ENCODE measurements at places on chromosomes 12 and 14. TPM values are rescaled to one million over a fixed set of nuclear protein-coding genes. Genes with fewer than 3 reads are reported as not detected.

KLHDC1 gene
- polyA plus RNA-seq, result 5.5 TPM

CLEC1B gene
- polyA plus RNA-seq, result not detected

SERPINA5 gene
- not detected for polyA plus RNA-seq

POLE2 gene
- 0.90 TPM for polyA plus RNA-seq

- no peaks in the 10 kb centered on the region for H3K27me3 ChIP-seq
- H3K4me1 ChIP-seq, result no peaks in the 10 kb centered on the region
- H3K36me3 ChIP-seq, result peaks cover 7% of the 10 kb centered on the region
- H3K27ac ChIP-seq, result no peak overlapping the region
Measured at GRCh38 chr14:69241577-69241976, 18.4 kb upstream of the GALNT16 start.

GRCh38 chr12:67202678-67203012 lies 66.5 kb upstream of the CAND1 start:
- H3K4me3 ChIP-seq, result no peak overlapping the region
- no peaks in the 10 kb centered on the region for H3K27me3 ChIP-seq
- no peaks in the 10 kb centered on the region for H3K4me1 ChIP-seq
- DNase-seq, result no peak
- H3K36me3 ChIP-seq, result no peaks in the 10 kb centered on the region

DNA sequence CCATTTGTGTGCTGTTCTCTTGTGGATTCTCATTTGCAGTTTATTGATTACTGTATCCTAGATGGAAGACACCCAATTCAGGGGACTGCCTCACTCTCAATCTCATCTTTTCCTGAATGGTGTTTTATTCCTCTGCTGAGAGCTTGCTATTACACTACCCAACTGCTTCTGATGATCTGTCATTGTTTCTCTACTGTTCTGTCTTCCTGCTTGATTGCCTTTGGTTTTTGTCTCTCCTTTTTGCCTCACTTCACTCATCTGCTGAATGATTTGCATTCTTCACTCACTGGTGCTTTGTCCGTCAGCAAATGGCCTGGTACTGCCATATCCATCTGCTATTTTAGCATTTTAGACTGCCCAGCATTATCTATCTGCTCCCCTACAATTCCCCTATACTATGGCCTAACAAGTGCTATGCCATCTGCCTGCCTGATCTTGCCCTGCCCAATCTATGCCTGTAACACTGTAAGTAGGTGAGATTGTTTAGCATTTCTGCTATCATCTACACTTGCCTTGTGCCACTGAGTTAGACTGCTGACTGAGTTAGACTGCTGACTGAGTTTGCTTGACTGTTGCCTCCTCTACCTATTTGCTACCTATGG lies 335.1 kb downstream of the GPHN start:
- no peaks in the 10 kb centered on the region for H3K27me3 ChIP-seq
- no peaks in the 10 kb centered on the region for H3K36me3 ChIP-seq
- no peak overlapping the region for H3K27ac ChIP-seq
- no peaks in the 10 kb centered on the region for H3K4me1 ChIP-seq
- H3K4me3 ChIP-seq, result no peak overlapping the region

- H3K4me3 ChIP-seq, result no peak overlapping the region
- no peaks in the 10 kb centered on the region for H3K4me1 ChIP-seq
- no peaks in the 10 kb centered on the region for H3K27me3 ChIP-seq
- H3K36me3 ChIP-seq, result no peaks in the 10 kb centered on the region
- no peak overlapping the region for H3K27ac ChIP-seq
Measured at GRCh38 chr12:75944097-75944904, 87.3 kb downstream of the PHLDA1 start.

GRCh38 chr12:2523317-2523716 lies 271.5 kb upstream of the FKBP4 start:
- no peak for DNase-seq
- H3K4me3 ChIP-seq, result no peak overlapping the region
- no peaks in the 10 kb centered on the region for H3K4me1 ChIP-seq
- no peaks in the 10 kb centered on the region for H3K27me3 ChIP-seq
- no peaks in the 10 kb centered on the region for H3K36me3 ChIP-seq
- H3K27ac ChIP-seq, result no peak overlapping the region

GRCh38 chr12:42190376-42190775 lies 45.7 kb upstream of the GXYLT1 start:
- no peak overlapping the region for H3K27ac ChIP-seq
- H3K4me3 ChIP-seq, result no peak overlapping the region
- DNase-seq, result no peak
- no peaks in the 10 kb centered on the region for H3K36me3 ChIP-seq
- no peaks in the 10 kb centered on the region for H3K4me1 ChIP-seq
